ENCODE measurements at places on chromosomes 3 and 15.

DNA sequence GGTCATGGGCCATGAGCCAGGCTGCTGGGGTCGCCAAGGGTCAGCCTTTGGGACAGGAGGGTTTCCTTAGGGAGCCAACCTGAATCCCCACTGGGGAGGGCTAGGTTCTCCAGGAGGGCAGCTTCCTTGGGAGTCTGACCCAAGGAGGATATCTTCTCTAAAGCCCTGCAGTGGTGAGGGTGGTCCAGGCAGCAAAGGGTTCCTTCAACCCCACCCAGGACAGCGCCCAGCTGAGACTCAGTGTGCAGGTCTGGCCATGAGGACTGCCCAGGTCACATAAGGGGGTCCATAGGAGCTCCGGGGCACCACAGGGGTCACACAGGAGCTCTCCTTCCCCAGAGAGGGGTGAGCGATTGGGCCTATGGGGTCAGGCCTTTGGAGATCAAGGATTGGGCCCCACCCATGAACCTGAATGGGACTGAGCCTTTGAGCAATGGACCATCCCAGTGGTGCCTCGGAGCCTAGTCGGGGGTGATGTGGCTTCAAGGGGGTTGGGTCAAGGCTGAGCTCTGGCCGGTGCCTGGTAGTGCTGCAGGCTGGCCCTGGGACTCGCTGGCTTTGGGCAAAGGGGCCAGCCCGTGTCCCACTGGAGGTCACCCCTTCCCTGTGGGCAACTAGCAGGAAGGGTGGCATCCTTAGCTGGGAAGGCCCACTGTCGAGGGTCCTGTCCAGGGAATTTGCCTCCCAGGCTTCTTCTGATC, 216.5 kb downstream of the SNRPN start:
- no peak for DNase-seq

- DNase-seq, result no peak
These were observed 8.3 kb upstream of the PGPEP1L start for GRCh38 chr15:99015698-99016568.

- peak; percentile 8 for DNase-seq
These were observed 145.4 kb downstream of the KLHL25 start for GRCh38 chr15:85649372-85649771.

DNA sequence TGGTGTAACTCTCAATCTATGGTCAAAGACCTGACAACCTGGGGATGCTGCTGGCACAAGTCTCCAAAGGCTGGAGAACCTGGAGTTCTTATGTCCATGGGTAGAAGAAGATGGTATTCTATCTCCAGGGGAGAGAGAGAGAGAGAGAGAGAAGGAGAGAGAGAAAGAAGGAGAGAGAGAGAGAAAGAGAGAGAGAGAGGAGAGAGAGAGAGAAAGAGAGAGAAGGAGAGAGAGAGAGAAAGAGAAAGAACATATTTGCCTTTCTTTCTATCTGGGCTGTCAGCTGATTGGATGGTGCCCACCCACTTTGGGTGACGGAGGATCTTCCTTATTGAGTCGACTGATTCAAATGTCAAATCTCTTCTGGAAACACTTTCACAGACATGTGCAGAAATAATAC, 84.6 kb downstream of the PPM1L start:
- no peak for DNase-seq

All from astrocyte of the cerebellum (primary cell).